Daoy (cell line): ENCODE measurements at places on chromosomes 3 and 15. TPM values are rescaled to one million over a fixed set of nuclear protein-coding genes. Genes with fewer than 3 reads are reported as not detected.

Gene COL6A6
- 0.21 and 0.63 TPM in 2 replicates for total RNA-seq

Gene ZMYND10
- 0.06 and 0.17 TPM in 2 replicates for total RNA-seq

Gene SLC22A14
- 0.39 TPM in 1 of 2 replicates, not detected in the other for total RNA-seq

Gene TRH
- not detected in 2 replicates for total RNA-seq

Gene BLM
- total RNA-seq, result 23.5 and 24.8 TPM in 2 replicates

Gene APOD
- total RNA-seq, result not detected in 2 replicates

Gene TMC3
- not detected in 2 replicates for total RNA-seq

Gene NOX5
- not detected in 2 replicates for total RNA-seq

Gene HDGFL3
- total RNA-seq, result 134 and 146 TPM in 2 replicates

Gene PLOD2
- 80.5 and 89.4 TPM in 2 replicates for total RNA-seq

Gene SLC2A2
- total RNA-seq, result not detected in 2 replicates

Gene ANKRD34C
- not detected in 2 replicates for total RNA-seq
